SJCRH30 (cell line): ENCODE measurements at places on chromosomes 11 and 22. TPM values are rescaled to one million over a fixed set of nuclear protein-coding genes. Genes with fewer than 3 reads are reported as not detected.

The UPK3A gene
- not detected in 2 replicates for total RNA-seq

The MS4A4E gene
- total RNA-seq, result not detected in 2 replicates

The PHETA2 gene
- 0.05 TPM in 1 of 2 replicates, not detected in the other for total RNA-seq

DNA sequence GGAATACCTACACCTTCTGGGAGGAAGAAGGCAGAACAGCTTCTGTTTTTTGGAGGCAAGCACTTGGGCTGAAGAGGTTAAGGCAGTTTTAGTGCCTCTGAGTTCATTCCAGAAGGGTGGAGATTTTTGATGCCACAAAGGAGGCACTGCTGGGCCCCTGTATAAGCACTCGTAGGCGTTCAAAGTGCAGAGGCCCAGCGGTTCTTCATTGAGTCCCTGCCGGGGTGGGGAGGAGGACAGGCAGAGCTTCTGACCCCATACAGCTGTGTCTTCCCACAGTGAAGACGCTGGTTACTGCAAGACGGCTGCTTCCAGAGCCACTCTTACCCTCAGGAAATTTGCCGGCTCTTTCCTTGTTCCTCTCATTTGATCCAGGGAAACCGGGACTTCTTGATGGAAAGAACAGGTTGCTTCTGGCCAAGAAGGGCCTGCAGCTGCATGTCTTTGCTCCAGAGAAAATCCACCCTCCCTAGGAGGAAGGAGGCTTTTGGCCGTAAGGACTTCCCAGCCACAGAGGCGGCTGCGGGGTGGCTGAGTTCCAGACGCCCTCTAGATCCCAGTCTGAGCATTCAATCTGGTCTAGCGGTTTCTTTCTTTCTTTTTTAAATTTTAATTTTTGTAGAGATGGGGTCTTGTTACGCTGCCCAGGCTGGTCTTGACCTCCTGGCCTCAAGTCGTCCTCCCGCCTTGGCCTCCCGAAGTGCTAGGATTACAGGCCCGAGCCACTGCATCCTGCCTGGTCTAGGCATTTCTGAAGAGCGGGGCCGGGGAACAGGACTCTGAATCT, 9.4 kb downstream of the ADAMTS15 start:
- no peak for DNase-seq

- no peak for DNase-seq
Measured at GRCh38 chr11:114080219-114080618, 20.7 kb downstream of the ZBTB16 start.

DNA sequence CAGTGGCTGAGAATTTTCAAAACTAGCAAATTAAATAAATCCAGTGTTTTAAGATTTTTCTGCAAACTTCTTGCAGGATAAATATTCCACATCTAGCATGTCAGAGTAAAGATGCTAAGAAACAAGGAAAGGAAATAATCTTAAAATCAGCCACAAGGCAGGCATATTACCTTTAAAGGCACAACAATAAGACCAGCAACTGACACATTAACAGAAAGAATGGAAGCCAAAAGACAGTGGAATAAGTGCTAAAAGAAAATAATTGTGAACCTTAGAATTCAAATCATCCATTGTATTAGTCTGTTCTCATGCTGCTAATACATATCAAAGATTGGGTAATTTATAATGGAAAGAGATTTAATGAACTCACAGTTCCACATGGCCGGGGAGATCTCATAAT, 132.4 kb downstream of the FAR1 start:
- DNase-seq, result no peak

- DNase-seq, result no peak
Measured at GRCh38 chr11:9754010-9754471, 90.2 kb downstream of the SWAP70 start.

GRCh38 chr22:40181323-40181722, 3.6 kb downstream of the TNRC6B start:
- DNase-seq, result no peak

DNA sequence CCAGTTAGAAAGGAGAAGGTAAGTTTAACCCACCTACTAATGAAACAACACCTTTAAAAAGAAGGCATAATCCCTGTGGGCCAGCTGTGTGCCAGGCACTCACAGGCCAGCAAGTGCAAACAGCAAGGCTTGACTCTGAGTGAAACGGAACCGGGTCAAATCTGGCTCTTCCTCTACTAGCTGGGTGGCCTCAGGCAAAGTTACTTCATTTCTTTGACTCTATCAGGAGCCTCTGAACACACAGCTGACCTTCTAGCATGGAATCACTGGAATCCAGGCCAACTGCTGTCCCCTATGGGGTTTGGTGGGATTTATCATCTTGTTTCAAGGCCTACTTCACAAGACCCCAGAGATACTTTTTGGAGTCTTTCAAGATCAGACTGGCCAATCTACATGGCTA, 3.3 kb downstream of the RAB38 start:
- no peak for DNase-seq

- no peak for DNase-seq
Measured at GRCh38 chr11:115304774-115305472, 199.3 kb downstream of the CADM1 start.

DNA sequence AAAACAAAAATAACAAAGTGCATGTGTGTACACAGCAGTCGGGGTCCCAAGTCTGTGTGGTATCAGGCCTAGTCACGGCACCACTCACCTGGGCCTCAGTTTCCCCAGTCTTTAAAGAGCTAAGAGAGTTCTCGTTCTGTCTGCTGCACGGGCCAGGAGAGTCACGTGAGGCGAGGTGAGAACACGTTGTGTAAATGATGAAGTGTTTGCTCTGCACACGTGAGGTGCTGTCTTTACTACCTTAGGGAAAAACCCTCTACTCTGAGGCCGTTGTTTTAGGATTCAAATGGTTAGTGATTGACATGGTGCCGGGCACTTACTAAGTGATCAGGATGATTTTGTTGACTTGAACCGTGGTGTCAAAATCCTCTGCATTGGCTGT, 86.5 kb upstream of the PPARA start:
- no peak for DNase-seq
